Progenitor cell of endocrine pancreas (in vitro differentiated cells): ENCODE measurements at places on chromosomes 3 and 15. TPM values are rescaled to one million over a fixed set of nuclear protein-coding genes. Genes with fewer than 3 reads are reported as not detected.

The SMAD6 gene
- total RNA-seq, result 35.5 and 38.9 TPM in 2 replicates

The HOMER2 gene
- total RNA-seq, result 21.0 TPM in 2 replicates

- H3K27me3 ChIP-seq, result no peaks in the 10 kb centered on the region
- H3K36me3 ChIP-seq, result peaks cover 26% of the 10 kb centered on the region
- DNase-seq, result no peak
- no peak overlapping the region for H3K4me3 ChIP-seq
- no peaks in the 10 kb centered on the region for H3K4me1 ChIP-seq
Measured at GRCh38 chr3:139416275-139416674, 26.8 kb upstream of the COPB2 start.

DNA sequence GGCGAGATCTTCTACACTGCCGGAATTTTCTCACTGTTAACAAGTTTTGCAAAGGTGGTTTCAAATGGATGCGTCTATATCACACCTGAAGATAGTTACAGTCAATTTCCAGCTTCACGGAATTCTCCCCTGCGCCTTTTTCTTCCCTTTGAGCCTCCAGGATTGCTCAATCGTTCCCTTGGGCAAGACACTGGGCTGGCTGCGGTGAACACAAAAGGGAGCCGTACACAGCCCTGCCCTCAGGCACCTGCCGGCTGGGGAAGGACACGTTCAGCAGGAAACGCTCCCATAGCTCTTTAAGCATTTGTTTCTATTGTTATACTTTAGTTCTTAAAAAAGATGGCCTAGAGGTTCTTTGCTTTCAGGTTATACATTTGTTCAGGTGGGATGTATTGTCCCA lies 85.7 kb downstream of the C3orf70 start:
- no peak overlapping the region for H3K4me3 ChIP-seq
- DNase-seq, result no peak
- H3K27ac ChIP-seq, result no peak overlapping the region
- no peaks in the 10 kb centered on the region for H3K36me3 ChIP-seq
- H3K27me3 ChIP-seq, result no peaks in the 10 kb centered on the region

DNA sequence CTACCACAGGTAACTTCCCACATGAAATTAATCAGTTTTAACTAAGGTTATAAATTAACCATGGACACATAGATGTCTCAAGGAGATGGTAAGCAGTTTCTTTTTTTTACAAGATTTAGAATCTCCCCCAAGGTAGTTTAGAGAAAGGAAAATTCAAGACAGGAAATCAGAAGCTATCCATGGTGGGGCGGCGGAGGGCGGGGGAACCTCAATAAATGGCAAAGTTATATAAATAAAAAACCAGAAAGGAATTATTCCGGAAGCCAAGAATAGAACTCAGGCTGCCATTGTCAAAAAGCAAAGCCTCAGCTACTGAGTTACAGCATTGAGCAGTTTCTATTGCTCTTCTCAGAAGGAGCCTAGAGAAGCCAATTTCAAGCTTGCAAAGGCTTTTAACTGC lies 172.1 kb upstream of the SMAD3 start:
- no peak for DNase-seq
- H3K4me3 ChIP-seq, result no peak overlapping the region
- peaks cover 4% of the 10 kb centered on the region for H3K36me3 ChIP-seq
- H3K27ac ChIP-seq, result no peak overlapping the region
- no peaks in the 10 kb centered on the region for H3K27me3 ChIP-seq

- peaks cover 6% of the 10 kb centered on the region for H3K4me1 ChIP-seq
- H3K36me3 ChIP-seq, result no peaks in the 10 kb centered on the region
- no peak overlapping the region for H3K27ac ChIP-seq
- no peak for DNase-seq
- H3K4me3 ChIP-seq, result no peak overlapping the region
Measured at GRCh38 chr3:7695049-7695448, 806.6 kb upstream of the LMCD1 start.

- DNase-seq, result no peak
- no peak overlapping the region for H3K27ac ChIP-seq
- peaks cover 14% of the 10 kb centered on the region for H3K27me3 ChIP-seq
Measured at GRCh38 chr3:114093016-114093380, 36.5 kb downstream of the QTRT2 start.
